ENCODE measurements at places on chromosomes 2 and 18. TPM values are rescaled to one million over a fixed set of nuclear protein-coding genes. Genes with fewer than 3 reads are reported as not detected.

- no peak for DNase-seq
These were observed 257.6 kb downstream of the ANKRD30B start for GRCh38 chr18:15005313-15006130.

- no peak for DNase-seq
These were observed 487.4 kb downstream of the ZEB2 start for GRCh38 chr2:144032566-144032965.

EHD3 gene
- 10.6 TPM for total RNA-seq

- DNase-seq, result no peak
These were observed 24.8 kb downstream of the FEZ2 start for GRCh38 chr2:36573165-36573564.

- no peak for DNase-seq
These were observed 206.7 kb downstream of the TCF4 start for GRCh38 chr18:55381277-55381676.

DNA sequence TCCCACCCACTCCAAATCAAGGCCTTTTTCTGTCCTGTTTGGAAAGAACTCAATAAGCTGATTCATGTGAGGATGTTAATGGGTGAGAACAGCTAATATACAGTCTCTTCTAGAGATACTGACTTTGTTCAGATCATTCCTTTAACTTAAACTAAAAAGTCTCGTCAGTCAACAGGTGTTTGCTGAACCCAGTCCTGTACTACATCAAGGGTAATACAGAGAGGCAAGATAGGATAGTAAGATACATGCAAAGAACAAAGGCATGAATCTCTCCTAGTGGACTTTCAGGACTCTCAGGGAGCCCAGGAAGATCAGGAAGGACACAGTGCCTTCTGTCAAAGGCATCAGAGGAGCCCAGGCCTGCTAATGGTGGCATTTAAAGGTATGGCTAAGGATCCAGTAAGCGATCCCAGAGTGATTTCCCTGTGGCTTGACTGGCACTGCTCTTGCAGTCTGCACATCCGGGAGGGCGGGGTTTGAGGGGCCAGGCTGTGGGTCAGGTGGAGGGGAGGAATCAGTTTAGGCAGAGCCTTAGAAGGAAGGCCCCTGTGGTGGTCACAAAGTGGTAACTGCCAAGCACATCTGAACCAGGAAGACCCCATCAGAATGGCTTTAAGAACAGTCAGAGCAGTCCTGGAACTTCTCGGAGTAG is 54.0 kb downstream of the EPAS1 start:
- no peak for DNase-seq
